ENCODE measurements at places on chromosomes 12 and 14.

- DNase-seq, result no peak
These were observed 78.8 kb downstream of the PAPOLA start for GRCh38 chr14:96581026-96581425.

GRCh38 chr12:103392722-103393121 is 103.0 kb downstream of the C12orf42 start:
- DNase-seq, result no peak

DNA sequence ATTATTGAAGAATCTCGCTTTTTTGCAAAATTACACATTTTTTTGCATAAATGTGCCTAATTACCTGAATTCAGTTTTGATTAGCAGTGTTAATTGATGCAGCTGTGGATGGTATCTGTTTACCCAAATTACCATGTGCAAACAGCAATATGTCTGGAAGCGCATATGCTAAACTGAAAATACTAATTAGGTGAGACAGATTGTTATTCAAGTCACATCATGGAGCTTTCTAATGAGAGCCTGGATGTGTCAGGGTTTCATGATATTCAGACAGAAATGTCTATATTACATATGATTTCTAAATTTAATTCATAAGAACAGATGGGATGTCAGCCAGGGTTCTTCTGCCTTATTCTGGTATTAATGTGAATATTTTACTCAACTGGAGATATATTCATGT is 74.9 kb downstream of the RMST start:
- DNase-seq, result no peak

GRCh38 chr12:108090932-108091678 is 38.0 kb upstream of the WSCD2 start:
- no peak for DNase-seq

DNA sequence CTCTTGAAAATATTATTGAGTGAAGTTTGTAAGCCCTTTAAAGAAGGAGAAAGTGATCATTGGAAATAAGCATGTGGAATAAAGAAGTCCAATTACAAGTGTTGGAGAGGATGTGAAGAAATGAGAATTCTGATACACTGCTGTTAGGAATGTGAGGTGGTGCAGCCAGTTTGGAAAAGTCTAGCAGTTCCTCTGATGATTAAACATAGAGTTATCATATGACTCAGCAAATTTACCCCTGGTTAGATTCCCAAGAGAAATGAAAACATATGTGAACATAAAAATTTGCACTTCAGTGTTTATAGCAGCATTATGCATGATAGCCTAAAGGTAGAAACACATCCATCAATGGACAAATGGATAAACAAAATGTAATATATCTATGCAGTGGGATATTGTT is 319.9 kb downstream of the AEBP2 start:
- no peak for DNase-seq

GRCh38 chr14:54567639-54568561 is 972 bp downstream of the SAMD4A start:
- DNase-seq, result peak; percentile 54

GRCh38 chr12:57621497-57622292 is 10.5 kb downstream of the ARHGEF25 start:
- DNase-seq, result peak; percentile 81

- DNase-seq, result no peak
These were observed 1598.0 kb upstream of the TMEM132C start for GRCh38 chr12:126668961-126669360.

DNA sequence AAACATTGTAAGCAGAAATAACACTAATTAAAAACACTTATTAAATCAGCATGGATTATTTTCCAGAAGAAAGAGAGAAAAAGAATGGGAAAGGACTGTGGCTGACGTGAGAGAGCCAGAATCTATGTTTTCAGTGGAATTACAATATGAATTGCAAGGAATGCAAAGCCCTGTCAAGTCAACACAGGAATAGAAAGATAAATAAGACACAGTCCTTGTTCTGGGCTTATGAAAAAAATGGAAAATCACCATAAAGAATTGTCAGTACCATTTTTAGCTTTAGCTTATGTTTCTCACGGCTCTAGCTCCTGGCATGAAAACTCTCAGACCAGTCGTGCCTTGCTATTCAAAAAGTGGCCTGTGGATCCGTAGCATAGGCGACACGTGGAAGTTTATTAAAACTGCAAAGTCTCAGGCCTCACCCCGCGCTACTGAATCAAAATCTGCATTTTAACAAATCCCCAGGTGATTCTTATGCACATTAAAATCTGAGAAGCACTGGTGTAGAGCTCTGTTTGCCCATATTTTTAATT is 549.1 kb downstream of the RPS29 start:
- DNase-seq, result no peak

- no peak for DNase-seq
These were observed 11.7 kb upstream of the RIN3 start for GRCh38 chr14:92501891-92502351.

- peak; percentile 36 for DNase-seq
These were observed 140.5 kb downstream of the PRKCH start for GRCh38 chr14:61461808-61462275.

DNA sequence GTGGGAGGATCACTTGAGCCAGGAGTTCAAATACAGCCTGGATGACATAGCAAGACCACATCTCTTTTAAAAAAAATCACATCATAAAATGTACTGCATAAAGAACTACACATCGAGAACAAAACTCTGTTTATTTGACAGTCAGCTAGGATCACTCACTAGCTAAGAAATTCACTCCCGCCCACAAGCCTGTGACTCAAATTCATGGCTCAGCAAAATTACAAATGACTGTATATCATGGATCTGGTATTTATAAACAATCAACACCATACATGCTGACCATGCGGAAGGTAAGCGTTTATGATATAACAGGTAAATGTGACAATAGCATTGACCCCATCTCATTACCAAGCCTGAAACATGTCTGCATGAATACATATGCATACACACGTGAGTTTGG is 206.5 kb downstream of the EFCAB11 start:
- no peak for DNase-seq

DNA sequence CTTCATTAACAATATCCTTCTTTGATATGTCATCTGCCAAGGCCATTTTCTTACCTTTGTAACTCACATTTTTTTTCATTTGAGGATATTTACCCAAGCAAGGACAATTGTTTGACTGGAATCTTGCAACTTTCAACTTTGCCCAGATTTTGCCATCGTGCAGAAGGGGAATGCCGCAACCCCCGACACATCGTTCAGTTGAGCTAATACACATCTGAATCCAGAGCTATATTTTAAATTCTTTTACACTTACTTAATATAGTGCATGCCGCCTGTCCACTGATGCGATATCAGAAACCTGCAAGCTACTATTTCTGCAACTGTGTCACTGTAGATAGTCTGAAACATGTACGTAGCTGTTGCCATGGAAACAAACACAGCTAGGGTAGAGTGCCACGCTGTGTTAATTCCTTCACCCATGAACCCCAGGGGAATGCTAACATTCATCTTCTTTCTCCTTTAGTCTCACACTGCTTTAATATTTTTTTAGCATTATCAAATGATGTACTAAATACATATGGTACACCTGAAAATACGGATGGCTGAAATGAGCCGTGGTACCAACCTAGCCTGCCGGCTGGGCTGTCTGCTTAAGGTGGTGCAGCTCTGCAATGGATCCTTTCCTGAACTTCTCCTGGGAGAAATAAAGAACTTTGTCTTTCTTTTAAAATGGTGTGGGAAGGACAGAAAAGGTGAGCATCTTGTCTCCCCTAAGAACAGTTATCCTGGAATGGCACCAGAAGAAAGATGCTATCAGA is 77.0 kb upstream of the FOXN3 start:
- DNase-seq, result no peak

GRCh38 chr12:48536602-48537001 is 11.2 kb downstream of the OR8S1 start:
- no peak for DNase-seq

DNA sequence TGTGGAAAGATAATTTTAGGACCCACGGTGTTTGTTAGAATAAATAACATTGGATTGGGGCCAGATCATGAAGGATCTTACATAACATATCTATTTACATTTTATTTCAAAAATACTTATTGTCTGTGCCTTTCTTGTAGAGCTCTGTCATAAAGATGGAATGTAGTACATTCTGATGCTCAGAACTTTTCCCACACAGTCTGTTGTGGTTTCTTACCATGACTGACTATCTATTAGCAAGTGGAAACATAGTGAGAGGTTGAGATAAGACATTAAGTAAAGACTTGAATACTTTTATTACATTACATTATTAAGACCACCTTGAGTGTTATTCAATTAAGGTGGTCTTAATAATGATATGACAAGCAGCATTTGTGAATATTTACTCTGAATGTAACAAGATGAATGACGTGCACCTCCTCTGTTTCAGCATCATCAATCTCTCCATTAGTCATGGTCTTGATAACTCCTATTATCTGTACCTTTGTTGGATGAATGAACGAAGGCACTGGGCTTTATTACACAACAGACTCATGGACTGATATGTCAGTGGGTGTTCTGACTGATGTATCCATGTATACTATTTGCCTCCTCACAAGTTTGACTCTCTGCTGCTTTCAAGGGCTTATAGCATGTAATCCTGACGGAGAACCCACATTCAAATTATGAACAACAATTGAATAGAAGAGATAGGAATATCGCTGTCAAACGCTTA is 883.0 kb upstream of the FLRT2 start:
- no peak for DNase-seq

GRCh38 chr14:39267608-39268005 is 33.9 kb downstream of the MIA2 start:
- no peak for DNase-seq

DNA sequence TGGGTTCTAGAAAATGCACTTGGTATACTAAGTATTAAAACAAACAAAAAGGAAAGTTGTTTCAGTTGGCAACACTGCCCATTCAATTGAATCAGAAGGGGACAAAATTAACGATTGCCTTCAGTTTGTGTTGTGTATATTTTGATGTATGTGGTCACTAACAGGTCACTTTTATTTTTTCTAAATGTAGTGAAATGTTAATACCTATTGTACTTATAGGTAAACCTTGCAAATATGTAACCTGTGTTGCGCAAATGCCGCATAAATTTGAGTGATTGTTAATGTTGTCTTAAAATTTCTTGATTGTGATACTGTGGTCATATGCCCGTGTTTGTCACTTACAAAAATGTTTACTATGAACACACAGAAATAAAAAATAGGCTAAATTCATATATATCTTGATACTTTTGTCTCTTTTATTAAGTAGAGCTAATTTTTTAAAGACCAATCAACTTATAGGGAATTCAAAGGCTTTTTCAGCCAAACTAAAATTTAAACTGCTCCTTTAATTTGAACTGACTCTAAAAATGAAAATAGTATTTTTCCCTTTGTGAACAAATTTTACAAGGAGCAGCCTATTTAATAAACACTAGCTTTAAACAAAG is 2.8 kb downstream of the FOXG1 start:
- no peak for DNase-seq

- DNase-seq, result no peak
These were observed 46.2 kb downstream of the DPF3 start for GRCh38 chr14:72847721-72848120.

- no peak for DNase-seq
These were observed 13.5 kb upstream of the METTL17 start for GRCh38 chr14:20976291-20976690.

- DNase-seq, result no peak
These were observed 26.0 kb downstream of the MAPK1IP1L start for GRCh38 chr14:55077170-55078151.

DNA sequence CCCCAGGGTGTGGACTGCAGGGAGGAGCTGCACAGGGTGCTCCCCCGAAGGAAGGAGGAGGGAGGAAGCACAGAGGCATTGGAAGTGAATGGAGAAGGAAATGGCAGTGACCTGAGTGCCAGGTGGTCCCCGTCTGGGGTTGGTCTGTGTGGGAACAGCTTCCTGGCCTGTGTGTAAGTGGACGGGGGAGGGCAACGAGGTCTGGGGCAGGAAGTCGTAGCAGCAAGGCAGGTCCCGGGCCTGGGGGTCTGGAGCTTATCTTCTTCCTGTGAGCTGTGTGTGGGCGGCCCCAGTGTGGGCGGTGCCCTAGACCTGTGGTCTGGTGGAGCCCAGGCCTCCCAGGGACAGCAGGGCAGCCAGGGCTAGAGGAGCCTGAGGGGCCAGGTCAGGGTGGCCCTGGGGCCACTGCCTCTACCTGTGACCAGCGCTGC is 382.1 kb downstream of the TMEM121 start:
- DNase-seq, result peak; percentile 30

- DNase-seq, result no peak
These were observed 20.3 kb downstream of the KRT85 start for GRCh38 chr12:52347016-52347415.

DNA sequence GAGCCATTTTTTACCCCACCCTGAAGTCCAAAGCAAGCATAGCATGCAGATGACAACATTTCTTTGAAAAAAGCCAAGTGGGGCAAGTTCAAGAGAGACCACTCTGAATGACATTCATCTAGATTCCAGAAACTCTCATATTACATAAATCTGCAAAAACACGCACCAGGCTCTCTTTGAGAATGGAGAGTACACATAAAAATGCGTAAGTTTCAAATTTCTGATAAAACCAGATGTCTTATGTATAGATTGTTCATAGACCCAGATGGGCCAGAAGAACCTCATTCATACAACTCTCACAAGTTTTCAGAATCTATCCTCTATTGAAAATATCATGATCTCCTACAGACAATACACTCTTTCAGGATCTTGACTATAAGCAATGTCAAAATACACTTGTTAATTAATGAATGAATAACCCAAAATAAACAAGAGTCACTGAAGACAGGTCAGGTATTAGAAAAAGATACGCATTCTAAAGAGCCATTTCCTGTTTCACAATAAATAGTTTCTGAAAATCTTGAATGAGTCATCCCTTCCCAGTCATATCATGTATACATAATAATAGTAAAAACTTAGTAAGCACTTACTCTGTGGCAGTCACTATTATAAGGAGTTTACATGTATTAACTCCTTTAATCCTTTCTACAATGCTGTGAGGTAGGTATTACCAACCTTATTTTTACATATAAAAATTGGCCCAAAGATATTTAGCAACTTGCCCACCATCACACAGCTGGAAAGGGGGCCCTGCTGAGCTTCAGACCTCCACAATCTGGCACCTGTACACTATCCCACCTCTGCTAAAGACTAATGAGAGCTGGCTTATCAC is 72.0 kb downstream of the PPP2R5E start:
- no peak for DNase-seq

DNA sequence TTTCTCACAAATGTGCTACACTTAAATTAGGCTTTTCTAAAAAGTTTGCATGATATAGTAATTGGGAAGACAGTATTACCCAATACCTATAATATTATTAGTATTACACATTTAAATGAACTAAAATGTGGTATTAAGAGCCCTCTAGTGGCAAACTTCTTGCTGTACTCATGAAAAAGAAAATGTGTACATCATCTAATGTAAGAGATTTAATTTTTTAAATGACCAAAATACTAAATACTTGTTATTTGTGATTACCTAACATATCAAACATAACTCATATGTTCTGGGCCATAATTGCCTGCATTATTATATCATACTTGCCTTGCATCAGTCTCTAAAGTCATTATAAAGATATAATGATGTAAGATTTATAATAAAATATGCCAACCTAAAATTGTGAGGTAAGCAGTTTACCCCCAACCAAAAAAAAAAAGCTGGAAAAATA is 64.2 kb downstream of the DNAI7 start:
- DNase-seq, result no peak

DNA sequence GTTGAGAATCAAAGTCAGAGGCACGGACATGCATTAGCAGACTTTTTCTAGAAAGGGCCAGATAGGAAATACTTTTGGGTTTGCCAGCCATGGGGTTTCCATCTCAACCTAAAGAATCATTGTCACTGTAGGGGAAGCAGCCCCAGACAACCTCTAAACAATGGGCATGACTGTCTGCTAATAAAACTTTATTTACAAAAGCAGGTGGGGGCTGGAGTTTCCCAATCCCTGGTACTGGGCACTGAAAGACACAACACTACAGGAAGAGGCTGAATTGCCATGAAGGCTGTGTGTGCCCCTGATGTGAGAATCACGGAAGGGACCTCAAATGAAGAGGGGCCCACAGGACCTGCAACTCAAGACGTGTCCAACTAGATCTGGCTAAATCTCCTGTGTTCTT is 62.0 kb upstream of the GPR68 start:
- DNase-seq, result no peak

All from stimulated activated naive CD8-positive, alpha-beta T cell treated with anti-CD3 and anti-CD28 coated beads, Interleukin-15, Interleukin-2, amounts not matched to agents 100 U/mL and 50 U/mL, for 24 hours (primary cell).